Cerebellar cortex (tissue), 1 donor: ENCODE measurements at places on chromosomes 4 and X.
A peak's percentile ranks its signal among the peaks of the same experiment; 100 is the strongest.

DNA sequence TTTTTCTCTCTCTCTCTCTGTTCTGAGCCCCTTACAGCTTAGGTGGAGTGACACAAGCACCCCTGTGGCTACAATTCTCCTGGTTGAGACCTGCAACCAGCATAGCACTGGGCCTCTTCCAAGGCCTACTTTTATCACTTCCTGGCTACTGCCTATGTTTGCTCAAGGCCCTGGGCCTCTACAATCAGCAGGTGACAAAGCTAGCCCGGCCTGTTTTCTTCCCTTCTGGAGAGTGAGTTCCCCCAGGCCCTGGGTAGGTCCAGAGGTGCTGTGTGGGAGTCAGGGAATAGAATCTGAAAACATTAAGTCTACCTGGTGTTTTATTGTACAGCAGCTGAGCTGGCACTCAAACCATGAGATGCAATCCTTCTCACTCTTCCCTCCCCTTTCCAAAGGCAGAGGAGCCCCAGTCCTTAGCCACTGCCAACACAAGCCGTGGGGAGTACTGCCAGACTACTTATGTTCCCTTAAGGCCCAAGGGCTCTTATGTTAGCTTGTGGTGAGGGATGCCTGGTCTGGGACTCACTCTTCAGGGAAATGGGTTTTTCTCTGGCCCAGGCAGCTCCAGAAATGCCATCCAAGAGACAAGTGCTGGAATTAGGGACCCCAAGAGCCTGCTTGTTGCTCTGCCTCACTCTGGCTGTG, 23.8 kb upstream of the MAGEC3 start:
- DNase-seq = no peak

DNA sequence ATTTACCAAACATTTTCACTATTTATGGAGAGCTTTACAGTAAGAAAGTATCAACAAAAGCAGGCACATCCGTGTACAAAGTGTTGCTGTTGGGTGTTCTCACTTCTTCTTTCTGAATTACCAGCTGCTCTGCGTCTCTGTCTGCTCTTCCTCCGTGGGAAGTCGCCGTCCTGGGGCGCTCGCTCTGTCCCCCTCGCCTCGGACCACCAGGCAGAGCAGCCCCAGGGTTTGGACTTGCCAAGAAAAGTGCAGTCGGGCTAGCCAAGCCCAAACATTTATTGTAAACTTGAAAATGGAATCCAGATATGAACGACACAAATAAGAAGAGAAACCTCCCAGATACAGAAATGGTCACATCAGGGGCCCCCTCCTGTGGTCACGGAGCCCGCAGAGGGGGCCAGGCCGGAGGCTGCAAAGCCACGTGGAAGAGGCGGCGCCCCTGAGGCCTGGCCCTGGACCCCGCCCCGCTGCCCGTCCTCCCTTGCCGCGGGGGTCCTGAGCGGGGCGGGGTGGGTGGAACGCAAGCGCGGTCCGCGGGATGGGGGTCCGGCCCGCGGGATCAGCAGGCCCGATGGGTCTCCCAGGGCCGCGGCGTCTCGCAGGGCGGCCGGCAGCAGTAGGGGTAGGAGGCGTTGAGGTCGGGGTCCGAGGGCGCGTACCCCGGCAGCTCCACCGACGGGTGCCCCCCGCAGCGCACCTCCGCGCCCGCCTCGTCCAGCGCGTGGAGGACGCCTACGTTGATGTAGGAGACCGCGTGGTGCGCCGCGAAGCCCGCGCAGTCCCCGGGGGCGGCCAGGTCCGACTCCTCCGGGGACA, 1.5 kb downstream of the TMEM271 start:
- no peak for DNase-seq

DNA sequence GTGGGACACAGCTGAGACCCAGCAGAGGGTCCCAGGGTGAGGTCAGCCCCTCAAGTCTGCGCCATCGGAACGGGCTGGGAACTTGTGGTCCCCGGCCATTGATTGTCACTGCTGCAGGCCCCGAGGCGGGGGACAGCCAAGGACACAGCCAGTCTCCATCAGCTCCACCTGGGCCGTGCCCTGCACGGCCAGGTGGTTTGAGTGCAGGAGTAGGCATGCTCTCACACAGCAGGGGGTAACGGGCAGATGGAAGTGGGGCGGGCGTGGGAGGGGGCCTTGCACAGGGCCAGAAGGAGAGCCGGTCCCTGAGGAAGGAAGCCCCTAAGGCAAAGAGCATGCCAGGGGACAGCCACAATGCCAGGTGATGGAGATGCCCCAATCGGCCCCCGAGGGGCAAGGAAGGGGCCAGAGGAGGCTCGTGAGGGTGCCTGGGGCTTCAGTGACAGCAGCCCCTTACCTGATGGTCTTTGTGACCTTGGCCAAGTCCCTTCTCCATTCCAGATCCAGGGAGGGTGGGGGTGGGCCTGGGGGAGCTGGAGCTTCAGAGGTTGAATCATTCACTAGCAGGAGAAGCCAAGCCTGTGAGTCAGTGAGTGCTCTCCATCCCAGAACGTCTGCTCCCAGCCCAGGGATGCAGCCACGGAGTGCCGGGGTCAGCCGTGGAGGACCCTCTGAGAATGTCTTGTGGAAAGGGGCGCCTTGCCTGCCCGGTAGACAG, 2.3 kb downstream of the ATP2B3 start:
- peak; percentile 34 for DNase-seq

DNA sequence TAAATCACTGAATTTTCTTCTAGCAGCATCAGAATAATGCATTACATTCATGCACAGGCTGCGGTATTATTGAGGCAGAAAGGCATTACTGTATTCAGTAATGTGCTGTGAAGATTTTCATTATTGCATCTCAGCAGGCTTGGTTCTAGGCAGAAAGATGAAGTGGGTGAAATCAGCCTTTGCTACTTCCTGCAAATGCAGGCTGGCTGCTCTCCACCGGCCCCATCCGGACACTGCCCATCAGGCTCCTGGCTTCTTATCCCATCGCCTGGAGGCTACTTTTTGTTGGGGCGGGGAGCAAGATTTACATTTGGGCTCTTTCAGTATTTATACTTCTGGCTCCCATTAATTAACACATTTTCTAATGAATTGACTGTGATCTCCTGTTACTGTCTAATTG, 117.8 kb downstream of the FRAS1 start:
- DNase-seq = no peak

GRCh38 chrX:140087875-140088274, 122.6 kb upstream of the CXorf66 start:
- no peak for DNase-seq

GRCh38 chr4:101037938-101038413, 309.4 kb downstream of the PPP3CA start:
- DNase-seq = no peak
